ENCODE measurements at places on chromosomes 5 and 9. TPM values are rescaled to one million over a fixed set of nuclear protein-coding genes. Genes with fewer than 3 reads are reported as not detected.

TAF11L5 gene
- total RNA-seq = not detected

GABRB2 gene
- total RNA-seq = not detected

FAM219A gene
- 21.4 TPM for total RNA-seq

TMEFF1 gene
- total RNA-seq = not detected

CACFD1 gene
- total RNA-seq = 7.0 TPM

DNA sequence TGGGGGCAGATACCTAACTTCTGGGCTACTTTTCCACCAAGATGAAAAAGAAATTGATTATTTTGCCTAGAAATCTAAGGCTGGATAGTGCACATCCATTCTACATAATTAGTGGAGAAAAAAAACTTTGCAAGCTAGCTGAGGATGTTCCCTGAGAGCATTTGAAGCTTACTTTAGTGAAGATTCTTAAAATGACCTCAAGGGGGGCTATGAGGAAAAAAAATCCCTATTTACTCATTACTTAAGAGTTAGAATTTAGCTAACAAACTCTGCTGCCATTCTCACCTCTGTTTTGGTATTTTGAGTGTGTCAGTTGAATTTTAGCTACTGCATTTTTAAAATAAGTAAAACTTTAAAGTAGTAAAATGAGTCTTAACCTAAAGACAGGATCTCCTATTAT is 9.2 kb upstream of the FGF10 start:
- no peak overlapping the region for H3K27ac ChIP-seq
- H3K4me1 ChIP-seq = no peaks in the 10 kb centered on the region
- H3K27me3 ChIP-seq = no peaks in the 10 kb centered on the region
- no peak for DNase-seq

DNA sequence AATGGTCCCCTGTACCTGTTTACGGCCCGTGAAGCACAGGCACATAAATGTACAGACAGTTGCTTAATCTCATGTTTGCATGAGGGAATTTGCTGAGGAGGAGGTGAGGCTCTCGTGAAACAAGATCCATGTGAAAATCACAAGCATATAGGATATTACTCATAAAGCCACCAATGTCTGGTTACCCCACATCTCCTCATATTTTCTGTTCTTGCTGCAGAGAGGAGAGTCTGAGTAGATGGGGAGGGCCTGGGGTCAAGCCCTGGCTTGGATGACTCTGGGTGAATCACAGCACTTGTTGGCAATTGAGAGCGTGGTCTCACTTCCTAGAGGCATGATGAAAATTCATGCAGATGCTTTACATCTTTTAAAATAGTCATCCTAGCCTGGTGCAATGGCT is 975 bp downstream of the AGXT2 start:
- H3K4me1 ChIP-seq = no peaks in the 10 kb centered on the region
- no peak overlapping the region for H3K4me3 ChIP-seq
- DNase-seq = no peak
- H3K27me3 ChIP-seq = peaks cover 19% of the 10 kb centered on the region
- H3K27ac ChIP-seq = no peak overlapping the region
- H3K36me3 ChIP-seq = no peaks in the 10 kb centered on the region

DNA sequence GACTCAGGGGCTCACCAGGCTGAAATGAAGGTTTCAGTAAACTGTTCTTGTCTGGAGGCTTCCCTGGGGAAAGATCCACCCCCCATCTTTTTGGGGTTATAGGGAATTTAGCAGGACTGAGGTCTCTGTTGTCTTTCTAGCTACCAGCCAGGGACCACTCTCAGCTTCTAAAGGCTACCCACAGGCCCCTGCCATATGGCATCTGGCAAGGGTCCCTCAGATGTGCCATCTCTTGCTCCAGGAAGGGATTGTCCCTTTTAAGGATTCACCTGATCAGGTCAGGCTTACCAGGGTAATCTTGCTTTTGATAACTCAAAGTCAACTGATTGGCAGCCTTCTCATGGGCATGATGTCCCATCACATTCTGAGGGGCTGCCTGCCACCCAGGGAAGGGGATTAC is 65.0 kb downstream of the NSUN2 start:
- H3K27ac ChIP-seq = no peak overlapping the region
- H3K4me1 ChIP-seq = no peaks in the 10 kb centered on the region
- H3K36me3 ChIP-seq = no peaks in the 10 kb centered on the region
- H3K4me3 ChIP-seq = no peak overlapping the region
- peaks cover 7% of the 10 kb centered on the region for H3K27me3 ChIP-seq
- no peak for DNase-seq

DNA sequence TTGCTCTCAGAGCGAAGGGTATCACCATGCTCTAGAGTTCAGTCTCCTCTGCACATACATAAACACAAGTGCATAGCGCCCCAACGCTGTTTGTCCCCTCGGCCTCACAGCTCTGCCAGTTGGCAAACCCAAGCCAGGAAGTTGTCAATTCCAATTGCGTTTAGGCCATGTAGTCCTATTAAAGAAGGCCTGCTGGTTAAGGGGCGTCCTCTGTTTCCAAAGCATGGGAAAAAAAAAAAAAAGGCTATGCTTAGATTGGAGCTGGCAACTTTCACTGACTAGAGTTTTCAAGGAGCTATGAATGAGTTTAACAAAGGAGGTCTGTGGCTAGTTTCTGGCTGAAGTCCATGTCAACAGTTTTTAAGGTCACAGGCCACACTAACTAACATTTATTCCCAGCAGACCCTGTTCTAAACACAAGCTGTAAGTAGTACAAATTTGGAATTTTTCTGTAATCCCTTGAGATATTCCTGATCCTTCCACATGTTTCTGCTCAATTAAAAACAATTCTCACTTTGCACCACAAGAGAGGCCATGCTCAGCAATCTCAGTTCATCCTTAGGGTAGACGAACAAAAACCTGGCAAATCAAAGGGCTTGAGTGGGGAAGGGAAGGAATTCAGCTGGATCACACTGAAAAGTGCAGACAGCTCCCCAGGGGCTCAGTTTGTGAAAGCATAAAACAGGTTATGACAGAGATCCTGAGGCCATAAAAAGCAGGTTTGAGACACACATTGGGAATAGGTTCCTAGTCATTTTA is 187.7 kb downstream of the DENND1A start:
- H3K4me1 ChIP-seq = no peaks in the 10 kb centered on the region
- H3K27me3 ChIP-seq = no peaks in the 10 kb centered on the region
- H3K27ac ChIP-seq = no peak overlapping the region
- H3K36me3 ChIP-seq = no peaks in the 10 kb centered on the region
- DNase-seq = no peak

DNA sequence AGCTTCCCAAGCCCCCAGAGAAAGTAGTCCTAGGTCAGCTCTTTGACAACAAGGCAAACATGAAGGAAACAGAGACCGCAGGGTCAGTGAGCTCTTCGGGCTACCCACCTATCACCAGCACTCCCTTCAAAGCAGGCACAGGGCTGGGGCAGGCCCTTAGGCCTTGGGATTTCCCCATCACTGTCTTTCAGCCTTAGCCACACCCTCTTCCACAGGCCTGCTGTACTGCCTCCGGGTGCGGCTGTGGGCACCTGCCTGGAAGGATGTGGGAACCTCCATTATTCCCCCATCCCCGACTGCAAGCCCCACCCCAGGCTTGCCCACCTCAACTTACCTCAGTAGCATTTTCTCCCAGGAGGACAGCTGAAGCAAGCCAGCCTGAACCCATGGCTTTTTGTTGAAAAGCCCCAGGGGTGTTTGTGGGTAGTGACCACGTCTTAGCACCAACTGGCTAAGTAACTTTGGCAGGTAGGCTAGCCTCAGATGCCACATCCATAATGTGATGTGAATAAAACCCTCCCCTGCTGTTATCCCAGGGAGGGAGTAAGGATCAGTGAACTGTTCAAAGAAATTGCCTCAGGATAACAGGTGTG is 100.2 kb downstream of the PIK3R1 start:
- peak; percentile 78 for DNase-seq
- H3K27me3 ChIP-seq = no peaks in the 10 kb centered on the region
- peak overlapping the region; percentile 44 for H3K4me3 ChIP-seq
- H3K36me3 ChIP-seq = no peaks in the 10 kb centered on the region
- H3K27ac ChIP-seq = peak overlapping the region; percentile 38

DNA sequence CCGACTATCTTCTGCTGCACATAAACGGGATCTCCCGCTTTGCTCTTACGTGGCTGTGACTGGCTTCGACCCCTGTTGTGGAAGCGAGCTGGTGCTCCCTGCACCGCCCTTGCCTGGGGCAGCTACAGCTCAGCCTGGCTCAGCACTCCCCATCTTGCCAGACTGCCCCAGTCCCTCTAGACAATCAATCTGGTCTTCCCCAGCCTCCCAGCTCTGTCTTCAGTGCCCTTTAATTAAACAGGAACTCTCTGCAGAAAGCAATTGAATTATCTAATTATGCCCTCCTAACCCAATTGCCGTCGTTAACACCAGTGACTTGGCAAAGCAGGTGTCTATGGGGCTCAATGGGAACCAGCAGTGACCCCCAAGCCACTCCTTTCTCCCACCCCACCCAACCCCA is 18.9 kb upstream of the NTNG2 start:
- H3K4me3 ChIP-seq = no peak overlapping the region
- H3K4me1 ChIP-seq = peaks cover 25% of the 10 kb centered on the region
- H3K27me3 ChIP-seq = peaks cover 45% of the 10 kb centered on the region
- no peaks in the 10 kb centered on the region for H3K36me3 ChIP-seq

GRCh38 chr9:21015995-21016394 is 15.4 kb downstream of the HACD4 start:
- peaks cover 10% of the 10 kb centered on the region for H3K36me3 ChIP-seq
- no peak overlapping the region for H3K27ac ChIP-seq
- peaks cover 2% of the 10 kb centered on the region for H3K4me1 ChIP-seq
- H3K4me3 ChIP-seq = no peak overlapping the region

GRCh38 chr9:109411069-109411761 is 86.9 kb downstream of the PTPN3 start:
- H3K4me1 ChIP-seq = no peaks in the 10 kb centered on the region
- H3K27me3 ChIP-seq = peaks cover 15% of the 10 kb centered on the region
- H3K36me3 ChIP-seq = no peaks in the 10 kb centered on the region
- DNase-seq = no peak

GRCh38 chr5:127353327-127353726 is 62.7 kb downstream of the MEGF10 start:
- peaks cover 33% of the 10 kb centered on the region for H3K27me3 ChIP-seq
- H3K4me1 ChIP-seq = no peaks in the 10 kb centered on the region
- H3K36me3 ChIP-seq = no peaks in the 10 kb centered on the region
- no peak for DNase-seq
- H3K4me3 ChIP-seq = no peak overlapping the region
- no peak overlapping the region for H3K27ac ChIP-seq

GRCh38 chr5:32369542-32370155 is 56.9 kb upstream of the MTMR12 start:
- H3K36me3 ChIP-seq = peaks cover 17% of the 10 kb centered on the region
- no peak overlapping the region for H3K4me3 ChIP-seq

GRCh38 chr5:134446938-134447337 is 35.3 kb upstream of the CDKN2AIPNL start:
- no peak for DNase-seq
- H3K36me3 ChIP-seq = no peaks in the 10 kb centered on the region
- no peak overlapping the region for H3K4me3 ChIP-seq
- peaks cover 17% of the 10 kb centered on the region for H3K4me1 ChIP-seq
- H3K27me3 ChIP-seq = no peaks in the 10 kb centered on the region

DNA sequence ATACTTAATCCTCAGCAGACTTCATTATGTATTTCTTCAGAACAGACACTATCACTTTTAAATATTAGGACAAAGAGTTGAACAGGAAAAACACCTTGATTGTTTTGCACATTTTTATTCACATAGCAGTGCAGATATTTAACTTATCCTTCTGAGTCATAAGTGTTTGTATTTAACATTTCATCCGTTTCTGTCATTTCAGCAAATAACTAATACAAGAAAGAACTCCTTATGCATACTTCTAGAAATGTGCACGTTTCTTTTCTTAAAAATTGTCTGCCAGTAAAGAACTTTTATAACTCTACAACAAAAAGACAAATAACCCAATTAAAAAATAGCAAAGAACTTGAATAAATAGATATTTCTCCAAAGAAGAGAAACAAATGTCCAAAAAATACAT is 3.3 kb upstream of the CNTLN start:
- no peak for DNase-seq
- H3K4me1 ChIP-seq = peaks cover 12% of the 10 kb centered on the region
- peaks cover 12% of the 10 kb centered on the region for H3K36me3 ChIP-seq
- no peak overlapping the region for H3K27ac ChIP-seq

DNA sequence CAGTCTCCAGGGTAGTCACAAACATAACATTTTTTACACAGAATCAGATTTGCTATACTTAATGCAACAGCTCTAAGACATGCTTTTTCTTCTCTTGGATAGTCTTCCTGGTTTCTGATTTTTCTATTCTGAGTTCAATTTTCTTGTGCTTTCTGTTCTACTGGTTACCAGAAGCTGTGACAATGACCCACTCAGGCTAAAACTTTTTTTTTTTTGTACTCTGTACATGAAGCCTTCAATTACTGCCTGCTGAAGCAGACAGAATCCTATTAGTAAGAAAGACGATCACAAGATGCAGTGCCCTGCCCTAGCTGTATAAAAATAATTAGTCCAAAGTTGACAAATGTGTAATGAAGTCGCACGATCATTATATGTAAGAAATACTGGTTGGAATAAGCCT is 231.1 kb upstream of the TBCA start:
- no peak overlapping the region for H3K4me3 ChIP-seq
- no peaks in the 10 kb centered on the region for H3K36me3 ChIP-seq
- H3K27ac ChIP-seq = no peak overlapping the region
- DNase-seq = no peak
- H3K27me3 ChIP-seq = no peaks in the 10 kb centered on the region
- H3K4me1 ChIP-seq = no peaks in the 10 kb centered on the region

- no peak for DNase-seq
- H3K36me3 ChIP-seq = no peaks in the 10 kb centered on the region
- no peaks in the 10 kb centered on the region for H3K4me1 ChIP-seq
- no peaks in the 10 kb centered on the region for H3K27me3 ChIP-seq
- H3K4me3 ChIP-seq = no peak overlapping the region
Measured at GRCh38 chr5:52909192-52909591, 80.0 kb upstream of the ITGA2 start.

DNA sequence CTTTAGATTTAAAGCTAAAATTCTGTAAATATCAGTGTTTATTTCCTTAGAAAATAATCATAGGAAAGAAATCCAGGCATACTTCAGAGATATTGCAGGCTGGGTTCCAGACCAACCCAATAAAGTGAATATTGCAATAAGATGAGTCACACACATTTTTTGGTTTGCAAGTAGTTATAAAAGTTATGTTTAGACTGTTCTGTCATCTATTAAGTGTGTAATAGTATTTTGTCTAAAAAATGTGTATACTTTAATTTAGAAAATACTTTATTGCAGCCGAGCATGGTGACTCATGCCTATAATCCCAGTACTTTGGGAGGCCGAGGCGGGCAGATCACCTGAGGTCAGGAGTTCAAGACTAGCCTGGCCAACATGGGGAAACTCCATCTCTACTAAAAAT is 6.9 kb upstream of the RIC1 start:
- no peaks in the 10 kb centered on the region for H3K27me3 ChIP-seq
- H3K36me3 ChIP-seq = peaks cover 5% of the 10 kb centered on the region
- H3K27ac ChIP-seq = no peak overlapping the region
- peaks cover 25% of the 10 kb centered on the region for H3K4me1 ChIP-seq

- no peaks in the 10 kb centered on the region for H3K4me1 ChIP-seq
- H3K27ac ChIP-seq = no peak overlapping the region
- no peak for DNase-seq
- no peak overlapping the region for H3K4me3 ChIP-seq
Measured at GRCh38 chr5:75242067-75242466, 5.4 kb upstream of the ANKRD31 start.

All from natural killer cell treated with Interleukin-12 subunit alpha and Interleukin-12 subunit beta and Interleukin-15 and Interleukin-18, amount 100 ng/mL, for 72 hours (primary cell).